ENCODE measurements at places on chromosomes 5 and 9.

DNA sequence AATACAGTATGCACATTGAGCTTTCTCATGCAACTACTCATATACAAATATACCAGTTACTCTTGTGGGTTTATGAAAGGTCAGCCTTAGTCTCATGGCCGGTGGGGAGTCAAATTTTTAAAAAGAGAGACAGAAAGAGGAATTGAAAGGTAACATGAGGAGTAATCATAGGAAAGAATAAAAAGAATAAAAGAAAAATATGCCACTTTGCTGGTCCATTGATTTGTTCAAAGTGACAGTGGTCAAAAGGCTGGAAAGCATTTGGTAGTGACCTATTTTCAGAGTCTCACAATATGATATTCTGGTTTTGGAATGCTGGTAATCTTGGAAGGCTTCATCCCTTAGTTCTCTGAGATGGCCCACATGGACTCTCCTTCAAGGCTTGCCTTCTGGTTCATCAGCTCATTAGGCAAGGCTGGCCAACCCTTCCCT, 67.0 kb downstream of the ZNF366 start:
- DNase-seq, result no peak

DNA sequence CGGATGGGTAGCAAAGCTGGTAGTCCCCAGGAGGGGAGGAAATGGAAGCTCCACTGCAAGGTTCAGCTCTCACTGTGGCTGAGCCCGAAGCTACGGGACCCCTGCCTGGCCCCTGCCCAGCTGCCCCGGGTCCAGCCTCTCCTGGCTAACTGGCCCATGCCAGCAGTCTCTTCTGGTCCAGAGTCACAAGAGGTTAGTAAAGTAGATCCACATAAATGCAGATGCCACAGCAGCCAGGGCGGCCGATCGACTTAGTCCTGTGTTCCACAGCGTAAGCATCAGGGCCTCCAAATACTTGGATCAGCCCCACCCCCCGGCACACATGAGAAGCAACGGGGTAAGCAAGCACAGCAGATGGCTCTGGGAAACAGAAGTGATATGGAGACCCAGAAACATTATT, 42.1 kb downstream of the MRPL36 start:
- DNase-seq, result no peak

GRCh38 chr5:109703829-109704228, 14.1 kb downstream of the MAN2A1 start:
- no peak for DNase-seq

- no peak for DNase-seq
Measured at GRCh38 chr5:109006129-109006528, 258.4 kb downstream of the FER start.

- no peak for DNase-seq
Measured at GRCh38 chr9:14442956-14443355, 129.0 kb upstream of the NFIB start.

DNA sequence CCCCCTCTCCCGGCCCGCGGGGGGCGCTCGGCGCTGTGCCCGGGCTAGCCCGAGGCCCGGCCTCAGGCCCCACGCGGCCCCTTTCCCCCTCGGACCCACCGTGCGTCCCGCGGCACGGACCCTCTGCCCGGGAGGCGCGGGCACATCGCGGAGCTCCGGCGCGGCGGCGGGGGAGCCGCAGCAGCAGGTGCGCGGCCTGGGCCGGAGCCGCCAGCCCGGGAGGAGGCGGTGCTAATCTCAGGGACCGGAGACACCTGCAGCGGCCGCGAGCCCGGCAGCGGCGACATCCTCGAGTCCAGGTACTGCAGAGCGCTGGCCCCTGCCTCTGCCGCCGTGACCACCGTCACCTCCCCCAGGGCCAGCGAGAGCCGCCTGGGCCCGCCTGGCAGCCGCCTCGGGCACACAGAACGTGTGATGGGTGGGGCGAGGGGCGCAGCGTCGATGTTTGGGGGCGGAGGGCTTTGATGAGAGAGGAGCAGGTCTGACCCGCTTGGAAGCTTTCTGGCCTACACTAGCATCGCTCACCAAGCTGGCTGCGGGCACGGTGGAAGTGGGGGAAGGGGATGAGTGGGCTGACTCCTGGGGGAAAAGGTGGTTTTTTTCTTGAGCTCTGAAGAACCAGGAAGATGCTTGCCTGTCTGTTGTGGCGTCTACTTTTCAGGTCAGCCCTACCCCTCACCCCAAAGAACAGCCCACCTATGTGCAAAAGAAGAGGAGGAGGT, 524 bp downstream of the CYFIP2 start:
- DNase-seq, result peak; percentile 51

GRCh38 chr5:172284611-172284980, 1.0 kb upstream of the UBTD2 start:
- no peak for DNase-seq

GRCh38 chr9:117644133-117644931, 59.9 kb upstream of the TLR4 start:
- DNase-seq, result peak; percentile 37

DNA sequence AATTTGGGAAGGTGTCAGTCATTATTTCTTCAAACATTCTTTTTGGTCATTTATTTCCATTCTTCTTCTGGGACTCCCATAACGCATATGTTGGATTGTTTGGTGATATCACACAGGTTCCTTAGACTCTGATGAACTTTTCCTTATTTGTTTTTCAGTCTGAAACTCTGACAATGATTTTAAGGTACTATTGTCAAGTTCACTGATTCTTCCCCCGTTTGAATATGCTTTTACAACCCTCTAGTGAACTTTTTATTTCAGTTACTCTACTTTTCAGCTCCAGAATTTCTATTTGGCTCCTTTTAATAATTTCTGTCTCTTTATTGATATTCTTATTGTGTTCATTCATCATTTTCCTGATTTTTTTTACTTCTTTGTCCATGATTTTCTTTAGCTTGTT, 92.5 kb upstream of the RORB start:
- DNase-seq, result no peak

DNA sequence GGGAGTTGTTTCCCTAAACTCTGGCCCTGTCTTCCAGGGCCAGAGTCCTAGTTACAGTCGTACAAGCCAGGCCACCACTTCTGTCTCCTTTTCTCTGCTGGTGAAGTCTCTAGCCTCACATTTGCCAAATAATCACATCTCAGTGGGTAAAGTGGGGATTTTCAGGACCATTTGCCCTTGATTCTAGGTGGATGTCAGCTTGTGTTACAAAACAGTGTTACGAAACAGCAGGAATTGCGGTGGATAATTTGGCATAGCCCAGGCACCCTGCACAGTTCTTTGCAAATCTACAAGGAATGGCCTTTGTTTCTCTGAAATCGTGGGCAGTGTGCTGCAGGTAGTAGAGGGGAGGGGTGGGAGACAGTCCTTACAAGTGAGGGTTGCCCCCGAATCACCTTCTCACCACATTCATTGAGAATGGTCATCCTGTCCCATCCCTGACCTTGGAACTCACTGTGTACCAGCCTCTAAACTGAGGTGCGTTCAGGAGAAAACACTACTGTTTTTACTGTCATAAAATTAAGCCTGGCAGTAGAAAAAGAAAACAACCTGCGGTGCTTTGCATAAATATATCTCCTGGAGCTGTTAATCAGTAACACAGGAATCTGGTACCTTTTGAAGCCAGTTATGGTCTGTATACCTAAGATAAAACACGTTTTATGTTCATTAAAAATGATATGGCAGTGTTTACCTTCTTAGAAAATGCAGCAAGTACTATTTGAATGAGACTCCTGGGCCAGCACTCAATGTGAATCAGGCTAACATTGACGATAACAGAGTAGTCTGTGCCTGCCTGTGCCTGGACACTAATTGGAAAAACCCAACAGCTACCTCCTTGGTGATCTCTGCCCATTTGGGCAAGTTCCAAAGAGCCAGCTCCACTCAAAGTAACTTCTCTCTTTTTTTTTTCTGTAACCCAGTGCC, 44.3 kb downstream of the CYSTM1 start:
- no peak for DNase-seq

- DNase-seq, result no peak
Measured at GRCh38 chr9:115341426-115341825, 223.5 kb upstream of the TNC start.

DNA sequence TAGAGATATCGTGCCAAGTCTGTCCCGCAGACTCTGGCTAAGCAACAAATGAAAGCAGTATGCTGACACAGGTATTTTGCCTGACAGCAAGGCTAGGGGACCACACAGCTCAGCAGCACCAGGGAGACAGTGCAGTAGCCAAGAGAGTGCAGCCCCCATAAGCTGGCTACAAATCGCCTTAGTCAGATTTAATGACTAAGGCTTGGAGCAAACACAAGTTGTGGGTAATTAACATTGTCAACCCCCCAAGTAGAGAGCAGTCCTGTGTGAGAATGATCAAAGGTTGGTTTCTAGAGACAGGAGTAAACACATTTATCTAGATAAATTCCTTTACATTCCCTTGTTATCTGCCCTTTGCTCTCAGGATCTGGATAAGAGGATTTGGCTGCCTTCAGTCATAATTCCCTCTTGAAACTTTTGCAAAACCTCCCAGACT, 1434.5 kb upstream of the CDH6 start:
- DNase-seq, result no peak

DNA sequence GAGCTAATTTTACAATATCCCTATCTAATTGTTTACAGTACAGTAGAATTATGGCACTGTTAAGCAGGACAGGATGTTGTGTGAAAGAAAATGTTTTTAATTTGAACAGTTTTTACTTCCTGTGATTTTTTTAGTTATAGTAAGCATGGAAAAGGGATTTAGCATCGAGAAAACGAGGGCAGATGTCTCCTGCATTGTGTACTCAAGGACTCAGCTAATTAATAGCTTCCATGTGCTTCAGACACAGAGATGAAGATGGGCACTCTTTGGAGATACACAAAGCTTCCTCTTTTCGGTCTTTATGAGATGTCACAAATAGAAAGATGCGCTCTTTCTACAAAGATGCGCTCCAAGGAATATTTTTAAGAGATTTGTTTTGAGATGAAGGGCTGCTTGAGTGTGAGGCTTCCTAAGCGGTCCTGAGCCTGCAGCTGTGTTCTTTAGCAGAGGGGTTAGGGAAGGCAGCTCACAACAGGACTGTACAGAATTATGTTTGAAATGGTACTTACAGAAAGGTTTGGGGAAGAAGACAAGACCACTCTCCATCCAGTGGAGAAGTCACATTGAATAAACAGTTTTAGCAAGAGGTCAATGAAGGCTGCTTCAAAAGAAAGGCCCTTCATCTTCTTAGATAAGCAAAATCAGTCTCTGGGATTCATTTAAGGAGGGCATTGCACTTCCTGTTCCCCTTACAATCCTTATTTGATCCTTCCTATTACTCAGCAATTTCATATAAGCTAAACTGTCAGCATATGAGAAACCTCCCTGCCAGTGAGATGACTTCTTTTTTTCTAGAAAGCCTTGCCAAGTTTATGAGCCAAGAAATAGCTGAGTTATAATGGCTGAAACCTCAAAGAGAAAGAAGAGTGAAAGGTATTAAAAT, 311.5 kb downstream of the EFNA5 start:
- DNase-seq, result no peak

- DNase-seq, result no peak
Measured at GRCh38 chr9:124423591-124423990, 8.3 kb upstream of the PSMB7 start.

- no peak for DNase-seq
Measured at GRCh38 chr5:6545036-6545693, 87.7 kb downstream of the NSUN2 start.
